ENCODE measurements at places on chromosomes 12 and 14.

DNA sequence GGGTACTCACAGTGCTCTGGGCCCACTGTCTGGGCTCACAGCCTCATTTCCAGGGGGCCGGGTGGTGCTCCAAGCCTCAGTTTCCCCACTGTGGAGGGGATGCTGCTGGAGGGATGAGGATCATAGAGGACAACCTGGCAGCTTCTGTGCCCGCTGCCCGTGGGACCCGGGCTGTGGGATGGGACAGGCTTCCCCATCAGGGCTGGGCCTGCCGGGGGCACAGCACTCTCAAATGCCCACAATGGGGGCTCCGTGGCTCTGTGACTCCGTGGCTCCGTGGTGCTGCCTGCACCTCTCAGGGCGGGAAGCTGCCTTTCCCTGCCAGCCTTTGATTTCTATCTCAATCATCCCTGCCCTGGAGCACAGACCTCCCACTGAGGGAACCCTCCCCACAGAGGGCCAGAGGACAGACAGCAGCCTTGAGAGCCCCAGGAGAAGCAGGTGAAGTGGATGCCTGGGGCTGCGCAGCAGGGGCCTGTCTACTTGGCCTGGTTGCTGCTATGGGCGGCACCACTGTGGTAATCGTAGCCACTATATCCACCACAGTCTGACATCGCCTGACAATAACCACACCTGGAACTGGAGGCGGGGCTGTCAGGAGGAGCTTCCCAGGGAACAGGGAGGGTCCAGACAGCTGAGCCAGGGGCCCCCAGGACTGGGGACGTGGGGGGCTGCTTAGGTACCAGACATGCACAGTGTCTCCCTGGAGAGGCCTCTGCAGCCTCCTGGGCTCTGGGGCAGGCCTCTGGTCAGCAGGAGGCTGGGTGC, 375.9 kb downstream of the TMEM121 start:
- DNase-seq, result no peak

DNA sequence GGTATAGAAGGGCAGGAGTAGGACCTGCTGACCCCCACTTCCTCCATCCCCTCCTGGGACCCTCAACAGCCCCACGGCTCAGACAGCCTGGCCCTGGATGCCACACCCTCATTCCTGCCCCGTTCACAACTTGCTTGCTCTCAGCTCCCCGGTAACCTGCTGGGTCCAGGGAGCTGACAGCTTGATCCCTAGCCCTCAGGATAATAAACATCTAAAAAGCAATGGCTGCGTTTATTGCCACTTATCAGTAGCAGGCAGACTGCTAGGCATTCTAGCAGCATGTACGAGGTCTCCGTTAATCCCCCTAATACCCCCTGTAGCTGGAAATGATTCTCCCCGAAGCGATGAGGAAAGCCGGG, 24.3 kb upstream of the RPLP0 start:
- DNase-seq, result no peak

DNA sequence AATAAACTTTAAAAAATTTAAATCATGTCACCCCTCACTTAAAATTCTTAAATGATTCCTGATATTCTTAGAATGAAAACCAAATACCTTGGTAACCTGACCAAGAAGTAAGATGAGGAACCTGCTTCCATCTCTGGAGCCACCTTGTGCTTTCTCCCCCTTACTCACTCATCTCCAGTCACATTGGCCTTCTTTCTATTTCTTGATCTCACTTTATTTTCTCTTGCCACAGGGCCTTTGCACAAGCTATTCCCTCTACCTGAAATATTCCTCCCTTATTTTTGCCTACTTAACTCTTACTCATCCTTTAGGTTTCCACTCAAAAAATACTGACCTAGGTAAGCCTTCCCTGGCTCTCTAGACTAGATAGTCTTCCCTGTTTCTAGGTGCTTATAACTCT, 5.1 kb downstream of the ZCRB1 start:
- DNase-seq, result no peak

DNA sequence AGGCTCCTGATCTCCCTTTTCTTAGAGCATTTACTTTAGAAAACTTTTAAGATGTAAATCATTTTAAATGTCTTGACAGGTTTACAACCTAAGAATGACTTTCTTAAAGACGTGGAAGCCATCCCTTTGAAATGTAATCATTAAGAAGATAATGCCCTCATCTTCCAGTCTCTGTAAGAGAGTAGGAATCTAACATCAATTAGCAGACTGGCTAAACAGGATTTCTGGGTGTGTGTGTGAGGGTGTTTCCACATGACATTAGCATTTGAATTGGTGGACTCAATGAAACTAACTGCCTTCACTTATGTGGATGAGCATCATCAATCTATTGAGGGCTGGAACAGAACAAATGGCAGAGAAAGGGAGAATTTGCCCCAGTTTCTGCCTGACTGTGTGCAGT, 329.5 kb downstream of the RPL10L start:
- DNase-seq, result no peak

All from stimulated activated CD8-positive, alpha-beta memory T cell treated with anti-CD3 and anti-CD28 coated beads, Interleukin-12 subunit alpha, Interleukin-12 subunit beta, amount 100 ng/mL, for 1 hour (primary cell).